ENCODE measurements at places on chromosomes 11 and 22.

GRCh38 chr11:44033411-44033850, 14.3 kb upstream of the ACCSL start:
- DNase-seq, result no peak

DNA sequence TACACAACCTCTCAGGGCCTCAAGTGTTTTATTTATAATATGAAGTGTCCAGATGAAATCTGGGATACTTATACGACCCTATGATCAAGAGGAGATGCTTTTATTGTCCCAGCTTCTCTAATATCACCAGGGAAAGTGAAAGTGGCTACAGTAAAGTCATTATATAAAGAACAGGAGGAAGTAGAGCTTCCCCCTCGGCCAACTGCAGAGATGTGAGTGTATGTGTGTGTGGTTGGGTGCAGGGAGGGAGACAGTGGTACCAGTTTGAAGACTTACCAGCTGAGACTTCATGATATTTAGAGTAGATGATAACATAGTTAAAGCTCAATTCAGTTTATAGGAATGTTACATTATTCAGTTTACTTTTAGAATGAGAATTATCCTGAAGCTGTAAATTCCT, 373.6 kb upstream of the DDI1 start:
- no peak for DNase-seq

DNA sequence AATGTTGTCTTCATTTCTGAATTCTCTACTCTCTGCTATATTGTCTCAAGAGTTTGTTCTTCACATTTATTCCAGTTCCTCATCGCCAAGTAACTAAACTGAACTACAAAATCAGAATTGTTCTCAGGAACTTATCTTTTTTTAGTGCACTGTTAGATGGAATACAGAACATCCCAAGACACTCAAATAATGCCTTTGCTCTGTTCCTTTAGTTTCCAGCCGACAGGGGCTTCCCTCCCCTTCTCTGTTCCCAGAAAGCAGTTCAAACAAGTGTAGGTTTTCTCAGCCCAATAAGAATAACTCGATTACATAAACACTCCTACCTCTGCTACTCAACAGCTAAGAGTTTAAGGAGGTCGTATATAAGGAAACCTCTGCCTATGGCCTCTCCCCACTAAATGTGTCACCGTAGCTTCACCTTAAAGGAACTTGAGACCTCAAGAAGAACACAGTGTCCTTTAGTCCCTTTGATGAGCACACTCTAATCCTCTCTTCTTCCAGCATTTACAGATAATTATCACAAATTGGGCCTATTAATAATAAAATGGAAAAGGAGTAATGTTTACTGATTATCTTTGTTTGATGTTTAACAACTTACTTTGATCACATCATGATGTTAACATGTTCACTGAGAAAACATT, 6.9 kb downstream of the POU2AF3 start:
- no peak for DNase-seq

DNA sequence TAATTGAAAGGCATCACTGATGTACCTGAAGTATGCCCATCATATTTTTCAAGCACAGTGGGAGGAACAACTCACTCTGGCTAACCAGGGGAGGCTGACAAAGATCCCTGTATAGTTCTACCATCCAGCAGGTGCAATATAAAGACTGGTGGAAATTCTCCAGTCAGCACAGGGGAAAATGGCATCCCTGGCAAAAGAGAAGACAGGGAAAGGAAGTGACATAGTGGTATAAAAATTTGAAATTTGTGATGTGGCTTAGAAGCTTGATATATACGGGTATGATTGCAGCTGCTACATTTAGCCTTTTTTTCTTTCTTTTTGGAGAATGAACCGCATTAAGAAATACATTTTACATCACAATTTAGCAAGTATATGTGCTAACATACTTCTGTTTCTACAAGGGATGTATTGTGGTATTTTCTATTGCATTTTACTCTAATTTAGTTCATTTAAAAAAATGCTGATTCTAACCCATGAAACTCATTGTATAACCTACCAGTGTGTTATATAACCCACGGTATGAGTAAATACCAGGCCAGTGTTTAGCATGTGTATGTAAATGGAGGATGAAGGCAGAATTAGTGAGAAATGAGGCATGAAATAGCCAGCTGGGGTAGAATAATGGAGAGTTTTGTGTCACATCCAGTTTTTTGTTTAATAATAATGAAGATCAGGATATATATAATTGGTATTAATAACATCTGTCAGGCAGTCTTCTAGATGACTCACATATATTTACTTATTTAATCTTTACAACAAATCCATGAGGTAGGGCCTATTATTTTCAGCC, 186.1 kb downstream of the ARHGAP42 start:
- no peak for DNase-seq

GRCh38 chr22:41301085-41302020, at the start of gene ZC3H7B:
TSS of gene ZC3H7B (plus strand) at chr22:41301525. CDS start at chr22:41320661, 19,136 bp downstream.
- no peak for DNase-seq

DNA sequence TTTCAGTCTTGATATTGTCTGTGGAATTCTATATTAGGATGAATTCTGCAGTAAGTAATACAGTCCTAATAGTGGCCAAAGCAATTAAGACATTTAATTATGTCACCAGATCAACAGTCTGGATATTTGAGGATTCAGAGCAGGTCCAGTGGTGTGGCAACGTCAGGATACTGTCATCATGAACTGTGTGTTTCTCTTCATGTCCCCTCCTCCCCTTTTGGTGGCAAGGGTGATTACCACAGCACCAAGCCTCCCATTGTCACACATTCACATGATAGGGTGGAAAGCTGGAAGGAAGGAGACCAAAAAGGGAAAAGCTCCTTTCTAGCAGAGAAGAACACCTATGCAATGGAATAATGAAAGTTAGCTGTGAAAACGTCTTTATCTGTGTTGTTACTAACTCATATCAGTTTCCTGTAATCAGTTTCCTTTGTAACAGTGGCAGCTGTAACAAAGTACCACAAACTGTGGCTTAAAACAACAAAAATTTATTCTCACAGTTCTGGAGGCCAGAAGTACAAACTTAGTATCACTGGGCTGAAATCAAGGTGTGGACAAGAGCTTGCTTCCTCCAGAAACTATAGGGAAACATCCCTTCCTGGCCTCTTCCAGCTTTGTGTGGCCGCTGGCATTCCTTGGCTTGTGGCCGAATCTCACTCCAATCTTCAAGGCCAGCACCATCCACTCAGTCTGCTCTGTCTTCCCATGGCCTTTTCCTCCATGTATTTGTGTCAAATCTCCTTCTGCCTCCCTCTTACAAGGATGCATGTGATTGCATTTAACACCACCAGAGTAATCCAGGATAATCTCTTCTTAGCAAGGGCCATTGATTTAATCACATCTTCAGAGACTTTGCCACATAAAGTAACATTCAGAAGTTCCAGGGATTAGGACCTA, 6.5 kb upstream of the RBM14 start:
- DNase-seq, result no peak

DNA sequence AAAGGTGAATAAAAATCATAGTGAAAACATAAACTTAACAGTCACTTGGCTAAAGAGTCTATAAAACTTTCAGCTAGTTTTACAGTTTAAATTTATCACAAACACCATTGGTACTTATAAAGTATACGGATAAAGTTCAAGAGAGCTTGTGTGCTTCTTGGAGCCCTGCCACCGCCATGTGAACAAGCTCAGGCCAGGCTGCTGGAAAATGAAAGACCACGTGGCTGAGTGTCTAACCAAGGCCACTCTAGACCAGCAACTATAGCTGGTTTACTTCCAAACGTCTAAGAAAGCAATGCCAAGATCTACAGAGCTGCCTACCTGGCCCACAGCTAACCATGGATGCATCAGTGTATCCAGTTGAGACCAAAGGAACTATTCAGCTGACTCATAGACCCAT, 66.3 kb upstream of the API5 start:
- no peak for DNase-seq

DNA sequence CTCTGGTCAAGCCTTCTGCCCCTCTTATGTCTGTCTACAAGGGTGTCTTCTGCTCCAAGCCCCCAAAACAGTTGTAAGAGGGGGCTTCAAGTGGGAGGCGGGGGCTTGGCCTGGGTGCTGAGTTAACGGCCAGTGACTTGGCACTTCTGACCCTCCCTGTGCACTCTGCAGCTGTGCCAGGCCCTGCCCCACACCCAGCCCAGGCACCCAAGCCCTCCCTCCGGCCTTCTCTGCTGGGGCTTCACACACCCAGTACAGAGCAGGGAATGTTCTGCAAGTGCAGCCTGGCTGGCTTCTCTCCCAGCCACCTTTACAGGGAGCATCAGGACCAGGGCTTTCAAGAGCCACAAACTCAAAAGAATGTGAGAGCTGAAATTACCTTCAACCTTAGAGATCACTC, 3.8 kb downstream of the TMEM121B start:
- DNase-seq, result no peak

GRCh38 chr11:118213201-118213600, 11.6 kb downstream of the JAML start:
- DNase-seq, result no peak

GRCh38 chr11:86162239-86162638, 82.3 kb upstream of the EED start:
- DNase-seq, result peak; percentile 83

- DNase-seq, result no peak
Measured at GRCh38 chr11:32385998-32386397, 49.3 kb downstream of the WT1 start.

GRCh38 chr22:38208551-38208968, 6.8 kb downstream of the MAFF start:
- DNase-seq, result no peak

DNA sequence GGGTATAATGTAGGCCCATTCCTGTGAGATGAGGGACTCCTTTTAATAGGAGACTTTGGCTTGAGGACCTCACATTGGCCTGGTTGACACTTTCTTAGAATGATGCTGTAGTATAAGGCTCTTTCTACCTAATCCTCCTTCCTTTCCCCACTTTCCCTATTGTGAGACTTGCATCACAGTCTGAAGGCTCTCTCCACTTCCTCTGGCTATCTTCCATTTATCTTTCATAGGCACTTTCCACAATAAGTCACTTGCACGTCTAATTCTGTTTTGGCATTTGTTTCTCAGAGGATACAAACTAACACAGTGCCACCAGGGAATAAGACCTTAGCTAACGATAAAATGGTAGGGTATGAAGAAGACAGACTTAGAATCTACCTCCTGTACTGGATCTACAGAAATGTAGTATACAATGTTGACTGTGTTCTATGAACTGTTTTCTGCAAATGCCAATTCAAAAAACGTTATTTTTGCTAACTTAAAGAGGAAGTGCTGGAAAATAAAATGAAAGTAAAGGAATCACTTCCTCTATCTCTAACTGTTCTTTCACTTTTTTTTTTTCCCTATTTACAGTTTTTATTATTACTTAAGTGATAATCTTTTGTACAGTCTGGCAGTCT, 17.9 kb upstream of the PDE3B start:
- DNase-seq, result no peak

- DNase-seq, result no peak
Measured at GRCh38 chr11:78806214-78807004, 231.7 kb upstream of the NARS2 start.

DNA sequence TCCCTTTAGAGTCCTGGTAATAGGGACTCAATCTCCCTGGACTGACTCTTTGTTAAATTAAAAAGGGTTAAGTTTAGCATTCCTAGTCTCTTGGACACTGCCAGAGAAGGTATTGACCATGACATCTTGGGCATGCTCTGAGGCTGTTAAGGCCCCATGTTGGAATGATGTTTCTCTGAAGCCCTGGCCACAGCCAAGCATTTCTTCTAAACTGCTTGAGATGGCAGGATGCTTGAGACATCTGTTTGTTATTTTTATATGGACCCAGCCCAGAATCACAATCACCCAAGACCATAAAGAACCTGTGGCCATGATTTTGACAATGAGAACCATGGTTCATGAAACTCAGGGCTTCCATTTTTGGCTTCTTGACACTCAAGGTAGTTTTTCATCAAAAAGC, 5.5 kb upstream of the ANKK1 start:
- DNase-seq, result no peak

DNA sequence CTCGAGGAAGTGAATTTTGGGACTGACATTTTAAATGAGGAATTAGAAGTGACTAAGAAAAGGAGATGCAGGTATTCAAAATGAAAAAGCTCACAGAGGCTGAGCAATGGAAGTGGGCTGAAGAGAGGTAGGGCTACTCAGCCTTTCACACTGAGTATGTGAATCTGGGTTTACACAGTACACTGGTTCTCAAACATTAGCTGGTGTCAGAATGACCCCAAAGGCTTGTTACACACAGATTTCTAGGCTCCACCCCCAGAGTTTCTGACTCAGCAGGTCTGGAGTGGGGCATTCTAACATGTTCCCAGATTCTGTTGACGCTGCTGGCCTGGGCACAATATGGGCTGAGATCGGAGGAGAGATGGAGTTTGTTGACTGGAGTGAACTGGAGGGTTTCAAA, 32.8 kb downstream of the CADM1 start:
- no peak for DNase-seq

GRCh38 chr22:17570851-17571631, 7.7 kb downstream of the SLC25A18 start:
- peak; percentile 61 for DNase-seq

GRCh38 chr11:74009675-74010305, 905 bp upstream of the UCP3 start:
- no peak for DNase-seq

- DNase-seq, result no peak
Measured at GRCh38 chr11:64297699-64298358, 2.3 kb upstream of the CATSPERZ start.

DNA sequence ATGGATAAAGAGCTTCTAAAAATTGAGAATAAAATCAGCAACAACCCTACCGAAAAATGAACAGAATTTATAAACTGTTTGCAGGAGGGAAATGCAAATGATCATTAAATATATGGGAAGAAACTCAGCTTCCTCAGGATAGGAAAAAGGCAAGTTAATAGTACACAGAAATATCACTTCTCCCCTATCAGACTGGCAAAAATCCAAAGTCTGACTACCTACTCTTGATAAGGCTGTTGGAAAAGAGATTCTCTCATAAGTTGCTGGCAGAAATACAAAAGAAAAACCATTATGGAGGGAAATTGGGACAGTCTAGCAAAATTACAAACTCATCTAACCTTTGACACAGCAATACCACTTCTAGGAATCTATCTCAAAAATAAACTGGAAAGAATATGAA, 100.9 kb upstream of the LDLRAD3 start:
- DNase-seq, result no peak

GRCh38 chr22:38420734-38421133, 34.3 kb downstream of the KCNJ4 start:
- no peak for DNase-seq

GRCh38 chr22:41350087-41350486, 31.7 kb upstream of the TEF start:
- DNase-seq, result no peak

GRCh38 chr11:121889186-121889585, 226.8 kb downstream of the BLID start:
- no peak for DNase-seq

DNA sequence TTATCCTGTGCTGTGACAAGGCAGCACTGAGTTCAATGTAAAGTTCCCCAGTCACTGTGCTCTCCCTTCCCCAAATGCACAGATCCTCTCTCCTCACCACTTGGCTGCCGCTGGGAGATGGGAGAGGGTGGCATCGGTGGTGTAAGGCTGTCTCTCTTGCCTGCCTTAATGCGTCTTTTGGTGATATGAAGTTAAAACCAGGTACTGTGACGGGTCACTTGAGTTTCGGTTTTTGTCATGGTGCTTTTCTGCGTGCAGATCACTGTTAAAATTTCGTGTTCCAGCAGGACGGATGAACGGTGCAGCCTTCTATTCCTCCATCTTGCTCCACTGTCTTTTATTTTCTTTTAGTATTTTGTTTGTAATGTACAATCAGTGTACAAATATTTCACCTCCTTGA, 18.6 kb downstream of the GLB1L2 start:
- no peak for DNase-seq
